ENCODE measurements at places on chromosomes 11 and 22.

DNA sequence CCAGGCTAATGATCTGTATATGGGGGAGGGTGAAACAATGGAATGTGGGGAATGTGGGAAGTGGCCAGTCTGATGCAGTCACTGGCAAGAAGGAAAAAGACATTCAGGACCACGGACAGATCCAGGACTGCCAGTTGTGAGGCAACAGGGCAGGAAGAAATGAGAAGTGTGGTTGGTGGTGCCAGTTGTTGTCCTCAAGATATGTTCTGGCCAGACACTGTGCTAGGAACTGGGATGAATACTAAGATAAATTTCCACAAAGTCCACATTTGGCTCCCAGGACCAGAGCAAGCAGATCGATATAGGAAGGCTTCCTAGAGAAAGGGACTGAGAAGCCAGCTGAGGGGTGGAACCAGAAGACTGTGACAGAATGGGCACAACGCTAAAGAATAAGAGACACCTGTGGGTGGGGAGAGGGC, 6.8 kb upstream of the TPBGL start:
- DNase-seq, result no peak

DNA sequence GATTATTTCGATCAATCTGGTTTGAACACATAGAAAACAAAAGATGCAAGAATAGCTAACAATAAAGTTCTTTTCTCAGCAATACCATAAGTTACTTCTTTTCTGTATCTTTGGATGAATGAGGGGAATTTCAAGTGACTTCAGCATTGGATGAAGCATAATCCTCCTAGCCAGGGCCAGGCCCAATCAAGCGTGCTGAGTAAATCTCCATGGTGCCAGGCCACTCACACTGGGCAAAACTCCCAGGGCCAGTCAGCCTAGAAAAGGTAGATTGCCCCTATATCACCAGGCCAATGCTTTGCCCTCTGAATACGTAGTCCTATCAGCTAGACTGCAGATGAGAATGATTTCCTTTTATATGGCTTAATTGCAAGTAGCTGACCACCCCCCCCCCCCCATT, 6.0 kb downstream of the CNTF start:
- no peak for DNase-seq

DNA sequence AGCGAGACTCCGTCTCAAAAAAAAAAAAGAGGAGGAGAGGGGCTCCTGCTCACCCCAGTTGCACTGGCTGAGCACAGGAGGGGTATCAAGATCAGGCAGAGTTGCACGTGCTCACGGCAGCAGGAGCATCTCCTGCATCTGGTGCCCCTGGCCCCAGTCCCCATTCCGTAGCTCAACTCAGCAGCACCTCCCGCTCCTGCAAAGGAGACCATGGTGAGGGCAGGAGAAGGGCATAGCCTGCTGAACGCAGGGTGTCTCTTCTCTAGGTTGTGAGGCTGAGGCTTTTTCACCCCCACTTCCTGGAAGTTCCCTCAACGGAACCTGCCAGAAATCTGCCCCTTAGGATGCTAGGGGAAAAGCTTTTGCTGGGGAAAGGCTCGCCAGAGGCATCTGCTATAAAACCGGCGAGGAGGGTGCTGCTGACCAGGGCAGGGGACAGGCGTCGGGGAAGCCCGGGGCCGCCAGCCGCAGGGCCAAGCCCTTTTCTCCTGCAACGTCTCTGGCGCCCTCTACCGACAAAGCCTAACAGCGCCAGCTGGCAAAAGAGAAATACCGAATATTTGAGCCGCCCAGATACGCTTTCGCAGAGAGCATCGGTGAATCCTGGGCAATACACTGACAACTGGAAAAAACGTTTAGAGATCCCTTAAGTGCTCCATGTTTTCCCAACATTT, 1.0 kb upstream of the PPP6R2 start:
- peak; percentile 63 for DNase-seq

- peak; percentile 31 for DNase-seq
Measured at GRCh38 chr22:20550851-20551744, 43.7 kb downstream of the MED15 start.

- no peak for DNase-seq
Measured at GRCh38 chr11:130437848-130438247, 9.4 kb upstream of the ADAMTS8 start.

DNA sequence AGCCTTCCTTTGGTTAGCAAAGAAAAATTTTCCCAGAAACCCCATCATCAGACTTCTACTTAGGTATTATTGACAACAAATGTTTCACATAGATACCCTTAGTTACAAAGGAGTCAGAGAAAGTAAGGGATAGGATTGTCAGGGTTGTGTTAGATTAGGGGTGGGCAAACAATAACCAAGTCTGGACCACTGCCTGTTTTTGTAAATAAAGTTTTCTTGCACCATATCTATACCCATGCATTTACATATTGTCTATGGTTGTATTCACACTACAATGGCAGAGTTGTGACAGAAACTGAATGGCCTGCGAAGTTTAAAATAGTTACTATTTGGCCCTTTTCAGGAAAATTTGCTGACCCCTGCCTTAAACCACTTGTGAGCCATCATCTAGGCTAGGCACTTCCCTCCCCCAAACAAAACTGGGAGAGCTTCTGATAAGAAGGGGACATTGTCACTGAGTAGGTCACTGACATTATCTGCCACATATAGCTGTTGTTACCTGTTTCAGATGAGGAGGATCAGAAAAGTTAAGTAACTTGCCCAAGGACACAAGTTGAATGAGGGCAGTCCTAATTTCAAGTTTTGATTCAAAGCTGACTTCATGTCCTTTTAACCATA, 40.7 kb upstream of the TMEM135 start:
- no peak for DNase-seq

GRCh38 chr11:133386852-133387251, 145.4 kb downstream of the OPCML start:
- no peak for DNase-seq

DNA sequence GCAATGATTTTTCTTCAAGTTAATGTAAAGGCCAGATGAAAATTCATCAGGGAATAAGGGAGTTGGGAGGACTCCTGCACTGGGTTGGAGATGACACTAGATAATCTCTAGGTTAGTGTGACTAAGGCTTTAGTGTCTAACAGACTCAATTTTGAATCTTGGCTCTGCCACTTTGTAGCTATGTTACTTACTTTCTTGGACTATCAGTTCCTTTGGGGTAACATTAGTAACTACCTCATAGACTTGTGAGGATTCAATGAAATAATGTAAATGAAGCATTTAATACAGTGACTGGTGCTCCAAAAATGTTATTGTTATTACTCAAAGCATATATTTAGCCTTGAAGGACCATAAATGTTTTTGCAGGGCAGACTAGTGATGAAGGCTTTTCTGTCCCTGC, 9.6 kb upstream of the CCDC89 start:
- no peak for DNase-seq

DNA sequence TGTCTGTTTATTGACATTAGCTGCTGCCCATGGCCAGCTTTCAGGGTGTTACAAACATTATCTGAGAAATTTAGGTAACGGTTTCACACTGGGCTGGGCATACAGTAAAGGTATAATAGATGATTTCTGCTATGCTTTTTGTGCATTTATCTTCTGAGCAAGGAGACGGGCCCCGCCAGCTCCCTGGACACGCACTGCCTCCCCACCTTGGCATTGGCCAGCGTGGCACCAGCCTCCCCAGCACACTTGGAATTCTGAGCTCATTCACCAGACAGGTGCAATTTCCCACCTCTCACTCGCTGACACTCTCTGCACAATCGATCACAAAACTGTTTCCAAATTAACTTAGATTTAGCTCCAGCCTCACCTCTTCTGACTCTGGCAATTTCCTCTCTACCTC, 222.8 kb downstream of the CEP164 start:
- DNase-seq, result no peak

DNA sequence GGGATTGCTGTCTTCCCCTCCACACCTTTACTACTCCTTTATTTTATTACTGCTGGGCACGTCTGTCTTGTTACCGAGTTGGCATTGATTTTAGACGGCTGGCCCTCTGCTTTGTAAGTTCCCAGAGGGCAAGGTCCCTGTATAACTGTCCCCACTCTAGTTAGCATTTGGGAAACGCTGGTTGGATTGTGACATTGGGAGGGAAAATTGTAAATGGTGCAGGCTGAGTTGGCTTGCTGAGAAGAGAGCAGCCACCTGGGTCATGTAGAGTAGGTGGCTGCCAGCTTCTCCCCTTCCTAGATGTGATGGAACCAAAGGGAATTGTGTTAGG, 1.7 kb downstream of the TAB1 start:
- no peak for DNase-seq

GRCh38 chr22:27157666-27158370, 500.4 kb downstream of the MIAT start:
- DNase-seq, result no peak

GRCh38 chr11:4393858-4394223, 339 bp upstream of the TRIM21 start:
- DNase-seq, result no peak

DNA sequence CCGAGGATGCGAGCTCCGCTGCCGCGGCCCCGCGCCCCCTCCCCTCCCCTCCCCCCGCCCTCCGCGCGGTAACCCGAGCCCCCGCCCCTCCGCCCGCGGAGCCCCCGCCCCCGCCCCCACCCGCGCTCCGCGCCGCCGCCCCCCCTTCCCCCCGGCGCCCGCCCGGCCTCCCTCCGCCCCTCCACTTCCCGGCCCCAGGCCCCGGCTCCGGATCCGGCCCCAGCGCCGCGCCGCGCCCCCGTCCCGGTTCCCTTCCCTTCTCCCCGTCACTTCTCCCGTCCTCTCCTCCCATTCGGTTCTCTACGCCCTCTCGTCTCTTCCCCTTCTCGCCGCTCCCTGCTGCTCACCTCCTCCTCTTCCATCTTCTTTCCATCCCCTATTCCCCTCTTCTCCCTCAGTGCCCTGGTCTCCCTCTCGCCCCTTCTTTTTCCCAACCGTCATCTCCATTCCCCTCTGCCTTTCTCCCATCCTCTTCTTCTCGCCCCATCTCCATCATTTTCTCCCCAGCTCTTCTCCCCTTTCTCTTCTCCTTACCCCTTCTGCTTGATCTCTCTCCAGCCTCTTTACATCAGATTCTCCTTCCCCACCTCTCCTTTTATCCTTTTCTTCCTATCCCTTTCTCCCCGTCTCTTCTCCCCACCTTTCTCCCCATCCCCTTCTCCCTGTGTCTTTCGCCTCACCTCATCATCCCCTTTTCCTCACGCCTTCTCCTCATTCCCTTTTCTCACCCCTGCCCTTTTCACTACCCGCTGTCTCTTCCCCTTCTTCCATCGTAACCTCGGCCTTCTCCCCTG, at the start of gene DCHS1:
TSS of gene DCHS1 (minus strand) at position 20 of the 794 bp plus-strand sequence. CDS start 14,196 bp downstream, outside the sequence.
- no peak for DNase-seq

DNA sequence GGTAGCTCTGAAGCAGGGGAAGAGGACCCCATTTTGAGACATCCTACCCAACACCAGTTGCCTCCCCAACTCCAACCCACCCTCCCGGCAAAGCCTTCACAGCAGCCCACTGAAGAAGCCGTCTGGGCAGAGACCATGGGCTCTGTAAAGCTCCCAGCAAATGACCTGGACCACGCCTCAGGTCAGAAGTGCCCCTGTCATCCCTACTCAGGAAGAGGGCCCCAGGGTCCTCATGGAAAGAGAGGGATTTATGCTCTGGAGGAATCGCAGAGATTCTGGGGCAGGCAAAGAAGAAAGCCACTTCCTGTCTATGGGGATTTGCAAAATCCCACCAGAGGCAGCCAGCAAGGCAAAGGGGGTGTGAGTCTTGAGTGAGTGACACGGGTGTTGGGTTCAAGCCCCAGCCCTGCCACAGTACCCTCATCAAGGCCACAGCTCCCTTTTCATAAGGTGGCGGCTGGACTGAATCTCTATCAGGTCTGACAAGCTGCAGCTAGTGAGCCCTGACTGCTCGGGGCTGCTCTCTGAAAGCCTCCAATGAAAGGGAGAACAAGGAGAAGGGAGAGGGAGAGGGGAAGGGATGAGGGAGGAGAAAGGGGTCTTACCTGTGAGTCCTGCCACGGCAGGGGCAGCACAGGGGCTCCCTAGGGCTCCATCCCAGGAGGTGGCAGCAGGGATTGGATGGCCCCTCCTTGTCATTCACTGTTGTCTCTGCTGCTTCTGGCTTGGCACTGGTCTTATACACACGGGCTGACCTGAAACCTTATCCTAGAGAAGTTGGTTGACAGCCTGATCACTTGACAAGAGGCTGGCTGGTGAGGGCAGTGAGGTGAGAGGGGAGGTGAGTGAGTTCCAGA, at the start of gene UCP3:
TSS of gene UCP3 (minus strand) at position 713 of the 857 bp plus-strand sequence. CDS start 2,043 bp downstream, outside the sequence.
- DNase-seq, result no peak

- DNase-seq, result no peak
Measured at GRCh38 chr11:114192841-114193389, 103.3 kb upstream of the NNMT start.

GRCh38 chr22:22397292-22397870, 111.2 kb downstream of the ZNF280B start:
- DNase-seq, result no peak

DNA sequence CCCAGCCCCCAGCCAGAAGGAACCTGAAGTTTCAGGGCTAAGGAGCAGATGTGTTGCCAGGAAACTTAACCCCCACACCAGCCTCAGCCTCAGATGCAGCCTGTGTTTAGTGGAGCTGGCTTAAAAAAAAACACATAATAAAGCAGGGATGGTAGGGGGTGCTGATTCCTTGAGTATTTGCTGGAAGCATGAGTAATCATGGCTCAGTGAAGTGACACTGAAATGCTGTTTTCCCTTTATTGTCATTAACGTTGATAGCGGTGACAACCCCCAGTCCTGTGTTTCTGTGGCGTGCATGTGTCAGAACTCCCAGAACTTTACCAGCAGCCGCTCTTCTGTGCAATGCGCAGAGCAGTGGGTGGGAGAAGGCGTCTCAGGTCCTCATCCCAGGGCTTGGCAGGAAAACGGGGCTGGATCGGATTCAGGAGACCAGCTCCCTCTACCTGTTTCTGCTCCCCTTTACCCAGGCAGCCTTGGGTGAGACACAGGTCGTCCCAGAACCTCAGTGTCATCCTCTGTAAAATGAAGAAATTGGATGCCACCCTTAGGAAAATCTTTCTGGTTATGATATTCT, 1282.1 kb downstream of the TBC1D22A start:
- DNase-seq, result no peak

GRCh38 chr22:20577549-20577975, 70.2 kb downstream of the MED15 start:
- DNase-seq, result no peak

- no peak for DNase-seq
Measured at GRCh38 chr22:50504369-50505211, 2.9 kb downstream of the LMF2 start.

GRCh38 chr11:75527938-75528735, 2.4 kb upstream of the GDPD5 start:
- DNase-seq, result no peak

GRCh38 chr11:36976741-36977140, 378.7 kb upstream of the RAG2 start:
- no peak for DNase-seq

GRCh38 chr11:3153291-3153861, 11.7 kb downstream of the OSBPL5 start:
- DNase-seq, result no peak

- DNase-seq, result no peak
Measured at GRCh38 chr11:11157185-11157584, 195.9 kb downstream of the CSNK2A3 start.

GRCh38 chr22:25027043-25027906, 74.8 kb downstream of the KIAA1671 start:
- no peak for DNase-seq

DNA sequence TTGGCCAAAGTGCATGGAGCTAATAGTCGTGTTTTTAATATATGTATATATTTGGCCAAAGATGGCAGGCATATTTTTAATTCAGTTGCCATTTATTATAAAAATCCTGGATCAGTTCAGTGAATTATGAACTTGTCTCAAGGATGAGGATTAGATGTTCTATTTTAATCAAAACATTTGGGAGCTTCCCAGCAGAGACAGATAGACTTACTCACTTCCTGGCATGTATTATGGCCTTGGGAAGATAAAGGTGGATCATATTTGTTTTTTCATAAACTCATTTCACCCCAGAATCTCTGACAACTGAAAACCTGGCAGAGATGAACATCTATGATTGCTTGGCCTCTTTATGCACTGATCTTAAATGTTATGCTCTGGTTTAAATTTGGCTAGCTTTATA, 148.8 kb downstream of the NCAM1 start:
- no peak for DNase-seq

All from amygdala (tissue), 56 donors.